ENCODE measurements at places on chromosomes 6 and 20. TPM values are rescaled to one million over a fixed set of nuclear protein-coding genes. Genes with fewer than 3 reads are reported as not detected.

DNA sequence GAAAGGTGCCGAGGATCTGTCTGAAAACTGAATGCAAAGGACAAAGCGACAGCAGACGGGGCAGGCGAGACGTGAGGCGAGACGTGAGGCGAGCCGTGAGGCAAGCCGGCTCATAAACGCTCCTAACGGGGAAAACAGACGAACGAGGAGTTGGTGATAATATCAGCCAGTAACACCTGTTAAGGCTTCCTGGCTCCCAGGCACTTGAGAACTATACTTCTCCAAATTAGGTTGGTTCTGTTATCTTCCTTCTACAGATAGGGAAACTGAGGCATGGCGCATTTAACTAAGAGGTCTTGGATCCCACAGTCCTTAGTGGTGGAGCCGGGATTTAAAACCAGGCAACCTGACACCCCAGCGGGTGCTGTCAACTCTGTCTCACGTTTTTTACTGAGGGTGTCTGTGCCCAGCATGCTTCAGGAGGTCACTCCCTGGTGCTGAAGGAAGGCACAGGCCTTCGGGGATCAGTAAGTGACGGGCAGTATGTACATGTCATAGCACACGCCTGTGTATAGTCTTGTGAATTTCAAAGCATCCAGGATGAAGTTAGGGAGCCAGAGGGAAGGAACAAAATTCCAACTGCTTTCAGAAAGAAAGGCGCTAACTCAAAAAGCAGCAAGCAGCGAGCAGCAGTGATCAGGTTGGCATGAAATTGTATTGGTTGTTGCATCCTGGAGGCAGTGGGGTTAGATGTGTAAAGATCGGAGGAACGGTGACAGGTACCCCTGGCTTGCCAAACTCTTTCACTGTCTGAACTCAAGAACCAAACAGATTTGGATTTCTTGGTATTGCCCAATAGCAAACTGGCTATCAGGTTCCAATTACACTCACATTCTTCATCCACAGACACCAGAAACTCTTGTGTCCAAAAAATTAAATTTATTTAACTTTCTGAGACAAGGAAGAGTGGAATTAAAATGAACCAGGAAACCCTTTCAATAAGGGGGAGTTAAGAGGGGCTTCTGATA lies 318.7 kb downstream of the THBS2 start:
- no peak for DNase-seq

GRCh38 chr20:64210656-64211369 lies 44.7 kb upstream of the PCMTD2 start:
- no peak for DNase-seq

TASP1 gene
- 13.1 TPM for polyA plus RNA-seq

PPP1R16B gene
- polyA plus RNA-seq = 7.2 TPM
